ENCODE measurements at places on chromosomes 11 and 22.

GRCh38 chr11:62832336-62833234, at the start of gene TEX54:
TEX54 (minus strand) TSS chr11:62832841.
- no peak for DNase-seq

- DNase-seq, result peak; percentile 77
These were observed 7.7 kb downstream of the SLC37A2 start for GRCh38 chr11:125070699-125071254.

DNA sequence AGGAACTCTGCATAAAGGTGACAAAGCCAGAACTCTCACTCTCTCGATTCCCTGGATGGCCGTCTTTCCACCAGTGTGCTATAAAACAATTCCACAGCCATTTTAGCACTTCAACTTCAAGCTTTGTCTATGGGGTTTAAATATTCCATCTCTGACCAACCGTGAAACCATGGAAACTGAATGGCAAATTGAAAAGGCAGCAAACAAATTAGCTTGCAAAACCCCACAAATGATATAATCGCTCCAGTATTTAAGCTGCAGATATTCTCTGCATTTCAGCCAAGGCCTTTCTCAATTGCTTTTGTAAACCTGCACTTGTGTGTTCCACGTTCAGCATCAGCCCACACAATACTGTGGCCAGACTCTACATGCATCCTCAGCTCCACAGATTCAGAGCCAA, 131.7 kb upstream of the ISX start:
- DNase-seq, result no peak

DNA sequence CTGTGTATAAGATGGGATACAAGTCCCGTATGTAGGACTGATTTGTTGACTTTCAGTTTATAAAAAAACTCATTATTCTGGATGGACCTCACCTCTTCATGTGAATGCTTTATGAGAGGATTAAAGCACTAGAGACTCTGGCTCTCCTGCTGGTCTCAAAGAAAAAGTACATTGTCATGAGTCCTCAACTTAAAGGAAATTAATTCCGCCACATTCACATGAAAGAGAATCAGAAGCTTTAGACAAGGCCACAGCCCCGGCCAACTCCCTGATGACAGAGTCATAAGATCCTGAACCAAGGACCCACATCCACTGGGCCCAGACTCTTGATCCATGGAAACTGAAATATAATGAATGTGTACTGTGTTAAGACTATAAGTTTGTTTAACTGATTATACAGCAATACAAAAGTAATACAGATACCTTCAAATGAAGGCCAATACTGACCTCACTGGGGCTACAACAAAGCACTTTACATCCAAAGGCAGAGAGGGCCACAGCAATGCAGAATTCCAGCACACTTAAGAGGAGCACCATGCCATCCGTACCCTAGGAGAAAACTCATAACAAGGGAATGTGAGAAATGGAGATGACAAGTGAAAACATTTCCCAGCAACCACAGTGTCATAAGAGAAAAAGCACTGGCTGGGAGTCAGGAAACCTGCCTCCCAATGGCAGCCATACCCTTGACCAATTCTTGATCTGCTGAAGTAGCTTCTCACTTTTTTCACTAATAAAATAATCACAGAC, 25.4 kb upstream of the MS4A6A start:
- DNase-seq, result no peak

GRCh38 chr11:28228196-28228895, 120.2 kb downstream of the METTL15 start:
- no peak for DNase-seq

Data from H4 (cell line).